ENCODE measurements at places on chromosomes 7 and 10.

DNA sequence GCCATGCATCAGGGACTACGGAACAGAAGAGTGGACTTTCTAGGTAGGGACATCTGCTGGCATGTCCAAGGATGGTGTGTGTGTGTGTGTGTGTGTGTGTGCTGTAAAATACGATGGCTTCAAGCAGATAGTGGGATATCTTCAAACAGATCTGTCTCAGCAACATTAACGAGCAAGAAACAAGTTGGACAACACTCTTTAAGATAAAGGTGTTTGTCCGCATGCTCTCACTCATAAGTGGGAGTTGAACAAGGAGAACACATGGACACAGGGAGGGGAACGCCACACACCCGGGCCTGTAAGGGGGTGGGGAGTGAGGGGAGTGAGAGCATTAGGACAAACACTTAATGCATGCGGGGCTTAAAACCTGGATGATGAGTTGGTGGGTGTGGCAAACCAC is 89.8 kb upstream of the AKR1E2 start:
- DNase-seq = no peak

GRCh38 chr7:21999896-22000295 is 54.2 kb upstream of the CDCA7L start:
- no peak for DNase-seq

GRCh38 chr7:1668396-1669063 is 1.5 kb upstream of the ELFN1 start:
- no peak for DNase-seq

GRCh38 chr10:6786579-6787031 is 206.5 kb upstream of the PRKCQ start:
- DNase-seq = no peak

DNA sequence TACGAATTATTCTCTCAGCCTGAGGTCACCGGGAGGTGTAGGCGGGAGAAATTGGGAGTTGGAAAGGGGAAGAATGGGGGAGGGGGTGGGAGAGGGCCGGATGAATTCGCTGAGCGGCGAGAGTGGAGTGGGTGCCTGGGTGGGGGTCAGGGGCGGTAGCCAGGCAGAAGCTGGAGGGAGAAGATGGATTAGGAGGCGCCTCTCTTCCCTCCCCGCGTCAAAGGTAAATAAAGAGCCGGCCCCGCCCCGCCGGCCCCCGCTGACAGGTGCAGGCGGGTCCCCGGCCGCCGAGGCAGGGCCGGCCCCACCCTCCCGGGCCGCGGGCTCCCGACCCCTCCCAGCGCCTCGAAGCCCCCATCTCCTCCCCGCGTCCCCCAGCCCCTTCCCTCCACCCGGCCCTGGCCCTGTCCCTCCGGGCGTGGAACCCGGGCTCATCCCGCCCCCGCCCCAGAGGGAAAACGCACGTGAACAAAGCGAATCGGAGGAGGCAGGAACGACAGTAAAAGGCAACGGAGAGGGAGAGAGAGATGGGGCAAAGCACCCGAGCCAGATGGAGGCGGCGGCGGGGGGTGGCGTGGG is 872 bp downstream of the FAM131B start:
- DNase-seq = no peak

DNA sequence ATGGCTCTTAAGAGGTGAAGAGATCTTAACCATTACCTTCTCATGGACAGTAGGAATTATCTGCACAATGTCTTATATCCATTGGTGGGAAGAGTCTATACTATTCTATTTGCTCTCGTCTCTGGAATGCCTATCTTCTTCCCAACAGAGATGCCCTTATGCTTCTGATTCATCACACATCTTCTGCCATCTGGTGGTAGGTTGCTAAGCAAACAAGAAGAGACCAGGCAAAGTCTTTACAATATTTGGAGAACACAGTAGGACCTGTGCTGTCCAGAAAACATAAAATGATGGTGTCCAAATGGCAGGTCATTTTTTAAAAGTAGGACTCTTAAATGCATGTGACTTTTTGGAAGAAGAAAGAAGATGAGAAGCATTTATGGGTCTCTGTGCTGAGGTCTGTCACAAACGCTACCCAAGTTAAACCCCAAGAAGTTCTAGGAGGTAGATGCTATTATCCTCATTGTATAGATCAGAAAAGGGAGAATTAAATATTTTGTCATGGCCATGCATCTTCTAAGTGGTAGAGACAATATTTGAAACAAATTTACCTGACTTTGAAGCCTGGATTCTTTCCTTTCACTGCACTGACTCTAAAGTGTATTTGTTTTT is 67.8 kb upstream of the NXPH1 start:
- peak; percentile 47 for DNase-seq

- peak; percentile 68 for DNase-seq
Observed at GRCh38 chr10:84613336-84614021, 285.1 kb downstream of the CCSER2 start.

DNA sequence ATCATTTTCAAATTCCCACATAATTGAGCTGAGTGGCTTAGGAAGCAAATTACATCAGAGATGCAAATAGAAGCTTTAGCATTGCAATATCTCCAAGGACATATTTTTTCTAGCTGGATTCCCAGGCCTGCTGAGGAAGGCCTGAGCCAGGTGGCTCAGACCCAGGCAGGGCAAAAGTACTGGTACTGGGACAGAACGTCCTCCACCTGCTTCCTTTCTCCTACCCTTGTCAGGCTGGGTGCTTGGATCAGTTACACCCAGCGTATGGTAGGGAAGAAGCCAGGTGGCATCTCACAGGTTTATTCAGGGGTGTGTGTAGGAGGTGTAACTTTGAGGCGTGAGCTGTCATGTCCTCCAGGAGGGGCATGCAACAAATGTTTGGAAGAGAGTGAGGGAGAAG is 3.0 kb upstream of the PANK1 start:
- DNase-seq = no peak

DNA sequence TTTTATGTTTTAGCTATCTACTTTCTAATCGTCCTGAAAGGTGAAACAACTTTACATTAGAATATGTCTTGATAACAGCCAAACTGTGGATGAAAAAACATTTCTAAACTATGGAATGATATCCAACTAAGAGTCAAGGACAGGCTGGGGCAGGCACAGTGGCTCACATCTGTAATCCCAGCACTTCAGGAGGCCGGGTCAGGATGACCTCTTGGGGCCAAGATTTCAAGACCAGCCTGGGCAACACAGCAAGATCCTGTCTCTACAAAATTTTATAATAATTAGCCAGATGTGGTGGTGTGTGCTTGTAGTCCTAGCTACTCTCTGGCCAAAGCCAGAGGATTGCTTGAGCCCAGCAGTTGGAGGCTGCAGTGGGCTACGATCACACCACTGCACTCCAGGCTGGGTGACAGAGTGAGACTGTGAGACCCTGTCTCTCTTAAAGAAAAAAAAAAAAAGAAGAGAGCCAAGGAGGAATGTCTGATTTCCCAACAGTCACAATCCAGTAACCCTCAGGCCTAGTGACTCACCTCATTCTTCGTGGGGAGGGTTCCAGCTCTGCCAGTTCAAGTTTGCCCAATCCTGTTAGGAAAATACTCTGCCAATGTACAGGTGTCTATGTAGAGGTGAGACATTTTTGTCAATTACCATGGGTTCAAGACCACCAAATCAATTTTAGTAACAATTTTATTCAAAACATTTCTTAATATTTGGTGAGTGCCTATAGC is 14.6 kb upstream of the FZD1 start:
- DNase-seq = no peak

DNA sequence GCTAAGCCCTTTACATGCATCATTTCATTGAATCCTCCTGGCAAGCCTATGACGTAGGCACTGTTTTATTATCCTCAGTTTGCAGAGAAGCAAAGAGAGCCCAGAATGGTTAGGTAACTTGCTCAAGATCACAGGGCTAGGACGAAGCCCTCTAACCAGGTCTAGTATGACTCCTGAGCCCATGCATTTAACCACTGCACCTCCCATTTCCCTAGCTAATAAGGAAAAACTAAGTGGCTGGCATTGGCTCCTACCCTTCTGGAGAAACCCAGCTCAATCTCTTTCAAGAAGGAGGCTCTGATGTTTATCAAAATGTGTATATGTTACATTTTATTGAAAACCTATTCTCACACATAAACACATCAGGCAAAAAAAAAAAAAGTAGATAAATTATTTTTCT is 19.8 kb downstream of the MYOF start:
- DNase-seq = no peak

DNA sequence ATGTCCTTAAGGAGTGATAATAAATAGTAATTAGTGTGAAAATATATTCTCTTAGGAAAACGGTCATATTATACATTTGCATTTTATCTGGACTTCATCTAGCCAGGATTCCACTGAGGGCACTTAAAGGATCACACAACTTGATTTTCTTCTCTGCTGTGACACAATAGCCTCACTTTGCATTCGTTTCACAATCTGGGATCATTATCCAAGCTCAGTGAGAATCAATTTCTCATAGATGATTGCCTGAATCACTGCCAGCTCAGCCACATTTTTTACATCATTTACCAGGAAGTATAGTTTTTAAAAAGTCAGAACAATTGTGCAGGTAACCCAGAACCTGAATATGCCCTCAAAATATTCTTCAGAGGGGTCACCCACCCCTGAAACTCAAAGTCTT is 68.9 kb downstream of the PTPRZ1 start:
- no peak for DNase-seq

DNA sequence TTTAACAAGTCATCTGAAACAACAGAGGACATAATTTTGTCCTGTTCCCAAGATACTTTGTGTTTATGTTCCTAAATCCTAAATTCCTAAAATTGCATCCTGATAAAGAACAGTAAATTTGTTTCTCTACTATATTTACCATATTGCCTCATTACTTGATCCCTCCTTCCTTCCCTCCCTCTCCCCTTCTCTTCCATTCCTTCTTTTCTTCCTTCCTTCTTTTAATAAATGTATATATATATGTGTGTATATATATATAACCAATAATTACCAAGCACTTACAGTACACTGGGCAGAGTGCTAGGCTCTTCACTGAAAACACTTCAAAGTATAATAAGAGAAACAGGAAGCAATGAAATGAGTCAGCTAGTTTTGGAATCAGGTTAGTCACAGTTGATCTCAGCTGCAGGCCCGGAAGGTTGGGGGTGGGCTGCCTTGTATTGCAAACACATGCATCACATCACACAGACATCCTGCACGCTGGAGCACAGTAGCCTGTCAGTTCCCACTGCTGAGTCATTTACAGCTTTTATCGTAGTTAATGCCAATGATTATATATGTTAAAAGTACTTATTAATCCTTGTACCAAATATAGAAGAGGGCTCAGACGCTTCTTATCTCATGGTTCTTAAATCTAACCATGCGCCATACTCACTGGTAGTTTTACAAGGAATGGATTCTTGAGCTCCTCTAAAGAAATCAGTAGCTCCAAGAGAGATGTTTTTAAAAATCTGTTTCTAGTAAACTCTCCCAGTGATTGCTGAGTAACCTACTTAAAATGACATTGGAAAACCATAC is 551.7 kb downstream of the GRM8 start:
- peak; percentile 78 for DNase-seq

DNA sequence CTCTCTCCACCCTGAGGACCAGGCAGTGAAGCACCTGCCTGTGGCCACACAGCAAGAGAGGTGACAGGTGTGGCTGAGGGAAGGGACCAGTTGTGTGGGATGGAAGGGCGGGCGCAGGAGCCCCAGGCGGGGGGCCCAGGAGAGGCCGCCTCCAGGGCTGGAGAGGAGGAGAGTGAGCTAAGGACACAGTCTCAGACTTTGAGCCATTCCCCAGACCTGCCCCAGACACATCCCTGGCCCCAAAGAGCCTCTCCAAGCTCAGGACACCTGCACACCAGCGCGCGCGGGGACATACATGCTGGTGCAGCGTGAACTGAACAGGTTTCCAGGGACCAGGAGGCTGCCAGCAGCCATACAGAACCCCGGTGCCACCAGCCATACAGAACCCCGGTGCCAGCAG is 237.3 kb downstream of the MAD1L1 start:
- no peak for DNase-seq

GRCh38 chr10:24469993-24470392 is 253.7 kb downstream of the ARHGAP21 start:
- no peak for DNase-seq

- DNase-seq = no peak
Observed at GRCh38 chr10:87706731-87707130, 47.1 kb downstream of the PAPSS2 start.

GRCh38 chr7:98024075-98024474 is 34.1 kb upstream of the OCM2 start:
- no peak for DNase-seq

- peak; percentile 53 for DNase-seq
Observed at GRCh38 chr10:101330631-101331225, 23.2 kb upstream of the BTRC start.

- DNase-seq = no peak
Observed at GRCh38 chr10:110845756-110846620, 25.7 kb upstream of the PDCD4 start.

DNA sequence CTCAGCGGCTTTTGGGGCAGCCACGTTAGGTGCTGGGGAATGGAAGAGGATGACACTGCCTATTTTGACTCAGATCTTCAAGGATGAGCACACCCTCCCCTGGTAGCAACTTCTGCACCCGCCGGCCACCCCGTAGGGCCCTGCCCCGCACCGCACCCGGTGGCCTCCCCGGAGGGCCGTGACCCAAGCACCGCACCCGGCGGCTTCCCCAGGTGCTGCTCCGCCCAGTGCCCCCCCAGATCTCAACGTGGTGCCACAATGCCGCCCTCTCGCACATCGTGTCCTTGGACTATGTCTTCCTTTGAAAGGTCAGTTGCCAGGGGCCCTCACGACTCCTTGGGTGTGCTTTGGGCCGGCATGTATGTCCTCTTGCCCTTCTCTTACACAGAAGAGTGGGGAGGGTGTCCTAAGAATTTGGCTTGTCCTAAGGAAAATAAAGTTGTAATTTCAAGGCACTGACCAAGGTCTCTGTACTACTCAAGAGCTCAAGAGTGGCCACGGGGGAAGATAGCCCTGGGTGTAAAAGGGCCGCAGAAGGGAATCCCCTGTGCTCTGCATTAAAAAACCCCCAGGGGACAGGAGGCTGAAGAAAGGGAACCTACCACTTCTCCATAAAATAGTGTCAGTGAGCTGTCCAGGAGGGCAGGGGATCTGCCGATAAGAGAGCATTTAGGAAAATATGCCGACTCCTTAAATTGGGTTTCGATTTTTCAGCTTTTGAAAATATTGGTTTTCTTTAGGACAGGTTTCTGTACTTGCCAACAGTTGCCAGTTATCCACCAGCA is 1.6 kb upstream of the LANCL2 start:
- DNase-seq = no peak

DNA sequence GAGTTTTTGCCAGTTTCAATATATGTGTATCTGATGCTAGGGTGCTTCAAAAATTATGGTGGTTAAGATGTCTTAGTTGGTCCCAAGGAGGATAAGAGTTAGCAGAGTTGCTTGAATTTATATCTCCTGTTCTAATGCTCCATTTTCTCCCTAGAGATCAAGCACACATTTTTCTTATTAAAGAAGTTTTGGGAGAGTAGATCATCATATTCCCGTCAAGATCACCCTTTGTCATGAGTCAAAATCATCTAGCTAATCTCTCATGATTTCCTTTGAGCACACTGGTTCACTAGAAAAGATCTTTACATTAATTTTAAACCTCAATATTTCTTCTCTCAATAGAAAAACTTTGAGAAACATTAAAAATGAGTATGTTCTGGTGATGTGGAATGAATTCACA is 429.9 kb upstream of the SEMA3A start:
- DNase-seq = no peak

GRCh38 chr10:45034301-45034700 is 33.6 kb downstream of the ZNF22 start:
- DNase-seq = no peak

- DNase-seq = no peak
Observed at GRCh38 chr7:29019896-29020295, 61.8 kb upstream of the TRIL start.
